Hair follicular keratinocyte (primary cell): ENCODE measurements at places on chromosomes 5 and 9. TPM values are rescaled to one million over a fixed set of nuclear protein-coding genes. Genes with fewer than 3 reads are reported as not detected.

Gene MYOT
- not detected in 2 replicates for total RNA-seq

Gene TRIM36
- 1.7 and 3.7 TPM in 2 replicates for total RNA-seq

Gene SLC4A9
- not detected in 2 replicates for total RNA-seq

Gene PCDHGA8
- 0.08 and 0.39 TPM in 2 replicates for total RNA-seq

Gene SPINK1
- total RNA-seq: not detected in 2 replicates

Gene PAIP1
- total RNA-seq: 62.9 and 76.7 TPM in 2 replicates

Gene PCDHA5
- not detected in 2 replicates for total RNA-seq

Gene CAMK4
- total RNA-seq: 1.0 and 2.9 TPM in 2 replicates

Gene STPG3
- not detected in 2 replicates for total RNA-seq

Gene FOXE1
- 12.4 and 16.9 TPM in 2 replicates for total RNA-seq

Gene OR13F1
- not detected in 2 replicates for total RNA-seq

Gene IRGM
- total RNA-seq: not detected in 2 replicates

Gene C9orf85
- total RNA-seq: 11.3 and 14.0 TPM in 2 replicates

Gene C1QTNF2
- total RNA-seq: not detected in 2 replicates

Gene BARHL1
- not detected in 2 replicates for total RNA-seq

Gene HTR4
- total RNA-seq: not detected in 2 replicates

Gene LCN10
- total RNA-seq: not detected in 2 replicates

Gene HINT1
- 462 and 486 TPM in 2 replicates for total RNA-seq

Gene SLC34A3
- total RNA-seq: not detected in 2 replicates

Gene AQP7
- total RNA-seq: not detected in 2 replicates

Gene DMXL1
- total RNA-seq: 13.5 and 18.9 TPM in 2 replicates

Gene HAVCR2
- total RNA-seq: not detected in 2 replicates

Gene PRR16
- total RNA-seq: 0.39 and 0.42 TPM in 2 replicates

Gene CLIC3
- total RNA-seq: 3.3 and 8.7 TPM in 2 replicates

Gene GPSM1
- 6.9 and 18.3 TPM in 2 replicates for total RNA-seq

Gene WNK2
- not detected in 2 replicates for total RNA-seq

Gene WNT8A
- not detected in 2 replicates for total RNA-seq

Gene OR13C2
- not detected in 2 replicates for total RNA-seq

Gene FRMPD1
- total RNA-seq: under 0.01 TPM in 1 of 2 replicates, not detected in the other

Gene NMUR2
- total RNA-seq: not detected in 2 replicates

Gene NR2F1
- total RNA-seq: not detected in 2 replicates

Gene PLCXD3
- not detected in 2 replicates for total RNA-seq

Gene DIPK1B
- total RNA-seq: 0.08 and 0.47 TPM in 2 replicates

Gene ANKH
- total RNA-seq: 17.7 and 24.7 TPM in 2 replicates

Gene IL31RA
- total RNA-seq: 5.4 and 16.1 TPM in 2 replicates

Gene CCNI2
- total RNA-seq: 0.16 and 0.30 TPM in 2 replicates

Gene CEP72
- total RNA-seq: 4.2 and 7.4 TPM in 2 replicates
